ENCODE measurements at places on chromosomes 5 and 9.

- no peak for DNase-seq
Measured at GRCh38 chr5:169303119-169303515, 2.2 kb upstream of the SLIT3 start.

- DNase-seq = no peak
Measured at GRCh38 chr5:178612299-178612698, 14.6 kb downstream of the CLK4 start.

- no peak for DNase-seq
Measured at GRCh38 chr5:59943452-59944113, 50.1 kb upstream of the PDE4D start.

DNA sequence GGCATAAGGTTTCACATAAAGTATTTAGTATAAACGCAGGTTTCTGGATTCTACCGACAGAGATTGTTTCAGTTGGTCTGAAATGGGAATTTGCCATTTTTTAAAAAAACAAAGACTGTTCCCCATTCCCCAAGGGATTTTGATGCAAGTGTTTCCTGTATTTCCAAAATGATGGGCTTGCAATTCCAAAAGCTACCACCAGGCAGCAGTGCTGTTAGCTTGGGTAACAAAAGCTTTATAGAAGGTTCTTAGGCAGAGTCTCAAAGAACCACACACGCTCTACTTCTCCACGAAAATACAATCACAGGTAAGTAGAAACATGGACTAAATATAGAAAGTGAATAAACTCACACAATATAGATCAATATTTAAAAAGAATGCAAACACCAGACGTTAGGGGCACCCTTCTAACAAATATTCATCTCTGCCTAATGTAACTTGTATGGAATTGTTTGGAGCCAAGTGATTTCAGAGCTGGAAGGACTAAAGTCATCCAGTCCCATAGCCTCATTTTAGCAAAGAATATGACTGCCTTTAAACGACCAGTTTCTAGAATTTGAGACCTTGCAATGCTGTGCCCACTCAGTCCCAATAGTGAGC, 154.3 kb downstream of the SPOCK1 start:
- DNase-seq = no peak

GRCh38 chr9:87718231-87718630, 7.7 kb upstream of the CTSL start:
- DNase-seq = no peak

DNA sequence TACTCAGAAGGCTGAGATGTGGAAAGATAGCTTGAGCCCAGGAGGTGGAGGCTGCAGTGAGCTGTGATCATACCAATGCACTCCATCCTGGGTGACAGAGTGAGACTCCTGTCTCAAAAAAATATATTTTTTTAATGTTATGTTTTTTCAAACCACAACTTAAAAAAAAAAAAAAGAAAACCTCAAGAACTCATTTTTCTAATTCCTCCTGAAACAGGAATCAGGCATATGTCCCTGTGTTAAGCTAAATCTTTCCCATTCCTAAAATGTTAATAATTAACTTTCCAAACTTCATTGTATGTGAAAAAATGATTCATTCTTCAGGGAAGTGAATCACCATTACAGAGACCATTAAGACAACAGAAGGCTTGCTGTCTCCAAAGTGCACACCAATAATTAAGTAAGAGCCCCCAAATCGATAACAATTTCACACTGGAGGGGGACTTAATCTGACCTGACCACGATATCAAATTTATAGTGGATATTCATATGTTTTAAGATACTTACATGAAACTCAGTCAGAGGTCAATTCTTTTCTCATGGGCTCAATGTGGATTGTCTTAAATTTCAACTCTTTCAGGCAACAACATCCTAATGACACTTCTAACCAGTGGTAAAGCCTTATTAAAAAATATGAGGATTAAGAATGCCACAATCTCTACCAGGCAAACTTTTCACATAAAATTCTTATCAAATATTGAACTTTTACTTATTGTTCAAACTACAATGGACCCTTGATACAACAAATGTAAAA, 5.2 kb downstream of the CEMIP2 start:
- DNase-seq = no peak

DNA sequence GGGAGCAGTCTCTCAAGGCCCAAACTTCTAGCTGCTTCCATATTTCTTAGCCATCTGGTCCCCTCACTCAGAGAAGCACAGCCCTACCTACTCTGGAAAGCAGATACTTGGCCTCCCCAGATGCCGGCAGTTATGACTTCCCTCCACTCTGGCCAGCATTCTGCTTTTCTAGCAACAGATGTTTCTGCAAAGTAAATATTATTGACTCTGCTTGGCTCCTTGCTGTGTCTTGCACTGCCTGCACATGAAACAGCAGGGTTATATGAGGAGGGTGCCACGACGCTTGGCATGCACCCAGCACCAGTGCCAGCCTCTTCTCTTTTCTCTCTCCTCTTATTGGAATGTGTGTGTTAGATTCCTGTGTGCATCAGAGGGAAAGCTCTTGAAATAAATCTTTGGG, 99.7 kb downstream of the ARHGAP26 start:
- no peak for DNase-seq

- no peak for DNase-seq
Measured at GRCh38 chr9:37126214-37126788, 5.9 kb downstream of the ZCCHC7 start.

DNA sequence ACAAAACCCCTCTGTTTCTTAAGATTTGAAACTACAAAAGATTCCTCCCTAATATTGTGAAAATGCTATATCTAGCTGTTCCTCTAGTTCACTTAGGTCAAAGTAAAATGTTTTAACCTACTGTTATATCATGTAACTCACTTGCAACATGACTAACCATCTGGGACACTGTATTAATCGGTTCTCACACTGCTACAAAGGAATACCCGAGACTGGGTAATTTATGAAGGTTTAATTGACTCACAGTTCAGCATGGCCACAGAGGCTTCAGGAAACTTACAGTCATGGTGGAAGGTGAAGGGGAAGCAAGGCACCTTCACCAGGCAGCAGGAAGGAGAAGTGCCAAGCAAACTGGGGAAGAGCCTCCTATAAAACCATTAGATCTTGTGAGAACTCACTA, 34.7 kb downstream of the DIMT1 start:
- no peak for DNase-seq

- no peak for DNase-seq
Measured at GRCh38 chr5:176533894-176534611, 3.1 kb downstream of the RNF44 start.

GRCh38 chr9:8883321-8883720, 1083.7 kb upstream of the DMAC1 start:
- no peak for DNase-seq

DNA sequence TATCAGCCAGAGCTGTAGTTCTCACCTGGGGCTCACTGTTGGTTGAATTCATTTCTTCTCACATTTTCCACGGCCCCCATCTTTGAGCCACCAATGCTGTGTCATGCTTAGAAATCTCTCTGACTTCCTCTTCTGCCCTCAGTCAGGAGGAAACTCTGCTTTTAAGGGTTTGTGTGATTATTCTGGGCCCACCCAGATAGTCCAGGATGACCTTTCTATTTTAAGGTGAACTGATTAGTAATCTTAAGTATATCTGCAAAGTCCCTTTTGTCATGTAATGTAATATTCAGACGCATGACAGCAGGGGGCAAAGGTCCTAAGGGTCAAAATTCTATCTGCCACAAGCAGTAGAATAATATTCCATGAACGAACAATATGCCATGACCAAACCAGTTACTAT, 88.4 kb downstream of the AK8 start:
- DNase-seq = no peak

- no peak for DNase-seq
Measured at GRCh38 chr5:72468024-72468423, 39.2 kb downstream of the ZNF366 start.

DNA sequence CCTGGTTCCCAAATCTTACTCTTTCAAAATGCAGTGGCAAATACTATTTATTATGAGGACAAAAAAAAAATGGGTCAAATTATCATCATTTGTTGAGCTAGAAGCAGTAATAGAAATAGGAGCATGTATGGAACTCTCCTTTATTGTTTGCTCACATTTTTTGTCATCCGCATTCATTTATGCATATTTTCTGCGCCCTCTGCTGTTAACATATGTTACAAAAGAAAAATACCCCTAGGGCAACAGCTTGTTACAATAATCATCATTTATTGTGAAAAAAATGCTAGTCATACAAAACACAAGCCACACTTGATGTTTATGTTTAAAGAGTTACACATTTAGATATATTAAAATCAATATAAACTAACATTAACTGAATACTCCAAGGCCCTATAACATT, 328.2 kb downstream of the TUSC1 start:
- no peak for DNase-seq

DNA sequence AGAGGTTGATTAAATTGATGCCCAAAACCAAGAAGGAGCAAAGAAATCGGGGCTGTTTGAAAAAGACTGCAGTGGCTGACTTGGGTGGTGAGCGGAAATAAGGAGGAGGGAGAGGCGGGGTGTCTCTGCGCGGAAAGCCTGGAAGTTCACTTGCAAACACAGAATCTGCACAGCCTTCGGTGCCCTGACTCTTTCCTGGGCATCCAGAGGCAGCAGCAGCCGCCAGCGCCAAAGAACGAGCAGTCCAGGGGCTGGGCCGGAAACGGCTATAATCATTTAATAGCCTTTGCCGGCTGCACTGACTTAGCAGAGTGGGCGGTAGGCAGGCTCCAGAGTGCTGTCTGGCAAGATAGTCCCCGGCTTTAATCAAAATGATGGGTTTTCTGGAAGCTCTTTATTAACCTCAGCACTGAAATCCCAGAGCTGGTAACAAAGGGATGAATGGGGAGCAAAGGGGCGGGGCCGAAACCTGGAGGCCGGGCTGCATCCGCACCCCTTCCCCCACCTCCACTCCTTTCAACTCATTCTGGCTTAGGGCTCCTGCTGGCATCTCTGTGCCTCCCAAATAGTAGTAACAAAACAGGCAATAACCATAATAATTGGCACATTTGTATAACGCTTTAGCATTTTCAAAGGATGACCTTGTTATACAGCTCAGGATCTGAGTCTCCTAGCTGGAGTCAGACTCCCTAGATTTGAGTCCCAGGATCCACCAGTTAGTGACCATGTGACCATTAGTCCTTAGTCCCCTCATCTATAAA, 35.7 kb downstream of the PCDHAC2 start:
- DNase-seq = no peak

DNA sequence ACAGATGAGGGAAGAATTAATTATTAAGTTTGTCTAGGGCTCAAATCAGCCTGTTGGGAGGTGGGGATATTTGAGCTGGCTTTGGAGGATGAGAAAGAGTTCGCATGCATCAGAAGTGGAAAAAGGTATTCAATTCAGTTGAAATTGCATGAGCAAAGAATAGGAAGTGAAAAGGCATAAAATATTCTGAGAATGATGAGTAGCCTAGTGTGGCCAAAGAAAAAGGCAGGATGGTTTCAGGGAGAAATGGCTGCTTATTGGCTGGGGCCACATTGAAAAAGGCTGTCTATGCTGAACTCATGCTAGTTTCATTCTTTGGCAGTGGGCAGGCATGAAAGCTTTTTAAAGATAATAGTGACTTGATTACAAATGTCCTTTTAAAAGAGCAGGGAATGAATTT, 235.4 kb upstream of the RIOK2 start:
- DNase-seq = no peak

- no peak for DNase-seq
Measured at GRCh38 chr5:92580814-92581213, 1000.2 kb downstream of the NR2F1-AS1 start.

- DNase-seq = no peak
Measured at GRCh38 chr9:18632632-18633403, 158.9 kb downstream of the ADAMTSL1 start.

DNA sequence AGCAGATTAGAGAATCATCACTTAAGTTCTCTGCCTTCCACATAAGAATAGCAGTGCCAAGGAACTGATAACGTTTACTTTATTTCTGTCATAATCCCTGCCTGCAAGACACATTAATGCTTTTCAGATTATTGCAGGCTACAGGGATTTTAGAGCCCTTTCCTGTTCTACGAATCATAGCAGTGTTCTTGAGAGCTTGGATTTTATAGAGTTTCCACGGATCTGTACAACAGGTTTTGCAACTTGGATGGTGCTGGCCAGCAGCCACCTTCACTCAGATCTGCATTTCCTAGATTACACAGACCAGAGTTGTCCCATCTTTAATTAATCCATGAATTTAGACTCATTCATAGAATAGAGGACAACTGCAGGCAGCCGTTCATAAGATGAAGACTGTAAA, 38.1 kb downstream of the SLC12A2 start:
- no peak for DNase-seq

GRCh38 chr9:78563269-78563668, 266.3 kb downstream of the PSAT1 start:
- no peak for DNase-seq

- no peak for DNase-seq
Measured at GRCh38 chr5:115816226-115817081, at the start of gene CDO1. Gene CDO1, minus strand, starts transcription at chr5:115816659. Its CDS starts 262 bp downstream, at chr5:115816397.

- DNase-seq = no peak
Measured at GRCh38 chr9:129944506-129945116, 98.4 kb downstream of the FNBP1 start.

- no peak for DNase-seq
Measured at GRCh38 chr9:91778031-91778430, 172.0 kb downstream of the ROR2 start.

DNA sequence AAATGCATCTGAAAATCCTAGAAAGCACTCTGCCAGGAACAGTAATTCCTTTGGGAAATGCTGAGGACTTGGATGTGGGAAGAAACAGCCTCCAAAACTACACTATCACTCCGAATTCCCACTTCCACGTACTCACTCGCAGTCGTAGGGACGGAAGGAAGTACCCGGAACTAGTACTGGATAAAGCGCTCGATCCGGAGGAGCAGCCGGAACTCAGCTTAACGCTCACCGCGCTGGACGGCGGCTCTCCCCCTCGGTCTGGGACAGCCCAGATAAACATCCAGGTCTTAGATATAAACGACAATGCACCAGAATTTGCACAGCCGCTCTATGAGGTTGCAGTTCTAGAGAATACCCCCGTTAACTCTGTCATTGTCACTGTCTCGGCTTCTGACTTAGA, 786 bp downstream of the PCDHB3 start:
- no peak for DNase-seq

GRCh38 chr5:147411359-147412319, 98.2 kb downstream of the DPYSL3 start:
- DNase-seq = no peak

DNA sequence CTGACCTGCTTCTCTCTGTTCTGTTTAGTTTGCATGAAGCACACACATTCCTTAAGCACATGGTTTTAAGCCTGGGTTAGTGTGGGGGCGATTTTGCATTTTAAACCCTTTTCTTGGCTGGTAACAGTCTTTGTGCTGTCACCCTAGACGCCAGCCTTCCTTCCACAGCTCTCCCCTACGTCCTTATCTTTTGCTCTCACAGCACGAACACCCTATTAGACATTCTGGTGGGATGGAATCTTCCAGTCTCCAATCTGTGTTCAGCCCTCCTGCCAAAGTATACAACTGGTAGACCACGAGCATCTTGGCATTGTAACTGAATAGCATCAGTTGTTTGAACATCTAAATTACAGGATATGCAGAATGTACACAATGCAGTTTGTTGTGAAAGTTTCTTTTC, 316.9 kb upstream of the IRX2 start:
- DNase-seq = no peak

DNA sequence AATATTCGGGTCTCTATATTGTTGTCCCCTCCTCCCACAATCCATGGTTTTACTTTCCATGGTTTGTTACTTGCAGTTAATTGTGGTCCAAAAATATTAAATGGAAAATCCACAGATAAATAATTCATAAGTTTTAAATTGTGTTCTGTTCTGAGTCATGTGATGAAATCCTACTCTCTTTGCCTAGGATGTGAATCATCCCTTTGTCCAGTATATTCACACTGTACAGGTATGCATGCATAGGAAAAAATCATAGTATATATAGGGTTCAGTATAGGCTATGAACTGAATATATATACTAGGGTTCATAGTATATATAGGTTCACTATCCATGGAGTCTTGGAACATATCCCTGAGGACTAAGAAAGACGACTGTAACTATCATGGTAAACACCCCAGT, 19.6 kb downstream of the INSYN2B start:
- DNase-seq = no peak
